ENCODE measurements at places on chromosomes 7 and 10.

DNA sequence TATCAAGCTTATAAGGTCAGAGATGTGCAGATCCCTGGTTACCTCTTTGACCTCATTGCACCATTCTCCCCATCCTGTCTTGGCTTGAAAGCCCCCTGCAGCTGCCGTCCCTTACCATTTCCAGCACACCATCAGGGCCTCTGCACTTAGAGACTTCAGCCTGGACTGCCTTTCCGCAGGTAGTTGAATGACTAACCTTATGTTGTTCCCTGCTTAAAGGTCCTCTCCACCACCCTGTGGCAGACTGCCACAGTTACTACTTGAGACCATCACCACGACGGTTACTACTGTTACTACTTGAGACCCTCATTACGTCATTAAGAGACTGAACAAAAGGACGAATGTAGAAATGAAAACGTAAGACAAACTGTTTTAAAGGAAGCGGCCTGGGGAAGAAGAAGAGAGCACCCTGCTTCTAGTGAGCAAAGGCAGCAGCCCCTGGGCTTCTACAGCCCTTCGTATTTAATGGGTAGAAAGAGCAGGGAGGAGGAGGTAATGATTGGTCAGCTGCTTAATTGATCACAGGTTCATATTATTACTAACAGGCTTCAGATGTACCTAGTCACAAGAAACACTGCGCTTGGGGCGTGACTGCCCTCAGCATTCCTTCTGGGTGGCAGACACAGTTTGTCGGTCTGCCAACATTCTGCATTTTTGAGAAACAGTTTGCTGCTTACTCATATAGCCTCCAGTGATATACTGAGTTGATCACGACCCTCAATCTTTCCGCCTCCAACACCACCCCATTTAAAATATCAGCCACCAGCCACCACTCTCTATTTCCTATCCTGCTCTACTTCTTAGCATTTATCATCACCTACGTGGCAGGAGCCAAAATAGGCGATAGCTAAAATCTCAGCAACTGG lies 74.1 kb upstream of the PARD3 start:
- DNase-seq, result no peak

- DNase-seq, result no peak
These were observed 2.5 kb downstream of the CCDC6 start for GRCh38 chr10:59903871-59904270.

GRCh38 chr7:47837826-47838225 lies 110.4 kb downstream of the PKD1L1 start:
- DNase-seq, result no peak

DNA sequence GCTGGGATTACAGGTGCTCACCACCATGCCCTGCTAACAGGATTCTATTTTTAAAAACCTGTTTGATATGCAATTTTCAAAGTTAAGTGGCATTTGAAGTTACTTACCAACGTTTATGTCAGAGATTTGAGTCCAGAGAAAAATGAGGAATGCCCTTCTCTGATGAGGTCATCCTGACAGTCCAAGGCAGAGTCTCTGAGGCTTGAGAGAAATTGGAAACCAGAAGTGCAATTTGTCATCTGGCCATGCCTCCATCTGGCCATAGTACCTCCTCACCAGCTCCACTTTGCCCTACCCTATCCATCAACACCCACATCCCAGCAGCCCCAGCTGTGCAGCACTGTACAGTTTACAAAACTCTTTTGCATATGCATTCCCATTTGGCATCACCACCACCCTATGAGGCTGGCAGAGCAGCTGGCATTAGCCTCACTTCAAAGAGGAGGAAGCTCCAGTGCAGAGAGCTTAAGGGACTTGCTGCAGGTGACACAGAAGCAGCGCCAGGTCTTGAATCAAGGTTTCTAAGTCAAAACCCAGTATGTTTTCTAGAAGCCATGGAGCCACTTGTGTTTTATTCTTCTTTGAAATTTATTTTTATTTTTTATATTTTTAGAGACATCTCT lies 54.5 kb upstream of the PDZD8 start:
- DNase-seq, result no peak

GRCh38 chr10:109920016-109920415 lies 3.3 kb downstream of the XPNPEP1 start:
- DNase-seq, result no peak
